ENCODE measurements at places on chromosomes 5 and 9. TPM values are rescaled to one million over a fixed set of nuclear protein-coding genes. Genes with fewer than 3 reads are reported as not detected.

BARHL1 gene
- total RNA-seq: not detected

SHC3 gene
- total RNA-seq: 19.2 TPM

EPB41L4A gene
- 23.0 TPM for total RNA-seq

LRRTM2 gene
- total RNA-seq: 0.09 TPM

C5orf34 gene
- 1.7 TPM for total RNA-seq

DNM1 gene
- total RNA-seq: 8.2 TPM

TUBB4B gene
- total RNA-seq: 505 TPM

CCDC152 gene
- total RNA-seq: 1.3 TPM

WNT8A gene
- total RNA-seq: not detected

GRCh38 chr9:117677572-117677971 is 26.6 kb upstream of the TLR4 start:
- DNase-seq: peak; percentile 4

- no peak for DNase-seq
Measured at GRCh38 chr5:43332401-43332800, 19.2 kb upstream of the HMGCS1 start.

DNA sequence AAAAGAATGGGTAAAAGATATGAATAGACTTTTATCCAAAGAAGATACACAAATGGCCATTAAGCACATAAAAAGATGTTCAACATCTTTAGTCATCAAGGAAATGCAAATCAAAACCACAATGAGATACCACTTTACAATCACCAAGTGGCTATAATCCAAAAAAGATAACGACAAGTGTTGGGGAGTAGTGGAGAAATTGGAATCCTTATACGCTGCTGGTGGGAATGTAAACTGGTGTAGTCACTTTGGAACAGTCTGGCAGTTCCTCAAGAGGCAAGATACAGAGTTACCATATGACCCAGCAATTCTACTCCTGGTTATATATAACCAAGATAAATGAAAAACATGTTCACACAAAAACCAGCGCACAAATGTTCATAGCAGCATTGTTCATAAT is 234.9 kb downstream of the SPATA31D1 start:
- no peak for DNase-seq

DNA sequence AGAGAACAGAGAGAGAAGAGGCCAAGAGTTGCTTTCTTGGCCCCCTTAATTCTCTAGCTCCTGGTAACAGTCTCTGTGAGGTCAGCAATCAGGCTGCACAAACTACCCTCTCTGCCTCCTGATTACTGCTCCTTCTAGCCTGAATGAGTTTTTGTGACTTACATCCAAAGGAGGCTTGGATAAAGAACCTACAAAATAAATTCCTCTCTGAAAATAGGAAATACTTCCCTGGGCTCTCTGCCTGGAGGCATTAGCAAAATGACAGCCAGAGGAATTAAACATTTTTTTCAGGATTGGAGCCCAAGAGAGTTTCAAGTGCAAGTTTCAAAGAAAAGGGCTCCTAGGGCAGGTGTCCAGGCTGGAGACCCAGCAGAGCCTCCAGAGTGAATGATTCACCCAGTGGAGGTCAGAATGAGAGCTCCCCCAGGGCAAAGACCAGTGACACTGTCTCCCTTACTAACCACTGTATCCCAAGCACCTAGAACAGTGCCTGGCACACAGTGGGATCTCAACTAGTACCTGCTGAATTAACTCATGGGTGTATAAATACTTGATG is 162.5 kb downstream of the SPOCK1 start:
- DNase-seq: no peak

DNA sequence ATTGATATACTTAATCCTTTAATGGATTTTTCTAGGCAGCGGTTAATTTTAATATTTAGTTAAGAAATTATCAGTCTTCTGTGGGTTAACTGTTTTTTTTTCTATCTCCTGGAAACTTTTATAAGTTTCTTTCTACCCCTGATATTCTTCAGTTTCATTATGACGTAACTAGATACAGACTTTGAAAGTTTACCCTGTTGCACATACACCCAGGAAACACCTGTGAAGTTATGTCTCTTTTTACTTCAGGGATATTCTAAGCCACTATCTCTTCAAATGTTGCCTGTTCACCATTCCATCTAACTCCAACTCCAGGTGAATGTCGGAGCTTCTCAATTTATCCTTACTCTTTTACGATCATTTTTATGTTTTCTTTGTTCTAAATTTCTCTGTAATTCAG is 329.0 kb downstream of the ICE1 start:
- DNase-seq: no peak

- peak; percentile 21 for DNase-seq
Measured at GRCh38 chr5:130836729-130837649, 328.1 kb downstream of the HINT1 start.

DNA sequence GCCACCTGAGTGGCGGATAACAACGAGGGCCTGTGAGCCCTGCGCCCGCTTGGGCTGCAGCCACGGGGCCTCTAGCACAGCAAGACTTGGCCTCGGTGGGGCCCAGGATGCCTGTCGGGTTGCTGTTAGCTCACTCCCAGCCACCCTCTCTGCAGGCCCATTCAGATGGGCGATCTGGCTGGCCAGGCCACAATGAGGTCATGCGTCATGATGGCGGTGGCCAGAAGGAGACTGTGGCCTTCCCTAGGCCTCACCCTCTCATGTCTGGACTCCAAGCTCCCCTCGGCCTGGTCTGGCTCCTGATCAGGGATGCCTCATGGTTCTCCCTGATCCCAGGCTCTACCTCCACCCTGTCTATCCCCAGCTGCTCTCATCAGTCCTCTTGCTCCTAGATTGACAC is 19.0 kb upstream of the TCOF1 start:
- DNase-seq: no peak

- no peak for DNase-seq
Measured at GRCh38 chr5:149162401-149163084, 21.2 kb downstream of the ABLIM3 start.

DNA sequence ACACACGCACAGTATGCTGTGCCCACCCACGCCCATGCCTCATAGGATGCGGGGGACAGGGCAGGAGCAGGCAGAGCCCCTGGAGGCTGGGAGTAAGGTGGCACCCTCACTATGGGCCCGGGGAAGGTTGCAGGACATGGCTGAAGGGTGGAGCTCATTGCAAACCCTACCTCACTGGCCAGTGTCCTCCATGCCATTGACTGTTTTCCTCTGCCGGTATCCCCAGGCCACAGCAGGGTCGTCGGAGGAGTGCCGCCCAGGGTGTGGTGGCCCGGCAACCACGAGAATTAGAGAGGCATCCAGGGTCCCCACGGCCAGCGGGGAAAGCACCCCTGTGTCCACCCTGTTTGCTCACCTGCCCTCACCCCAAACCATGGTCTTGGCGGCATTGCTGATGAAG is 59.7 kb upstream of the FCN2 start:
- no peak for DNase-seq

GRCh38 chr5:38896760-38897159 is 50.9 kb downstream of the OSMR start:
- DNase-seq: no peak

GRCh38 chr9:130118841-130119518 is 53.2 kb upstream of the NCS1 start:
- DNase-seq: peak; percentile 44

DNA sequence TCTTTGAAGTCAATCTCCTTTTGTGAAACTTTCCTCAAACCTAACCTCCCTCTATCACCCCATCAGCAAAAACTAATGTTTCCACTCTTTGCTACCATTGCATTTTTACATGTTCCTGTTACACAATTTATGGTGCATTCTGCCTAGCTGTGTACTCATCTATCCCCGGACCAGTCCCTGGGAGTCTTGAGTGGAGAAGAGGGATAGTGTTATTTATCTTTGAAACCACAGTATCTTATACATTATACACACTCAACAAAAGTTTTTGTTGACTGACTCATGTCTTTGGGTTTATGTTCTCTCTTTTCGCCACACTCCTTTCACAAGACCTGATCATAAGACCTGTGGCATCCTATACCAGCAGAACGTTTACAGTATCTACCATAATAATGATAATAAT is 26.4 kb downstream of the TNFAIP8 start:
- DNase-seq: no peak

DNA sequence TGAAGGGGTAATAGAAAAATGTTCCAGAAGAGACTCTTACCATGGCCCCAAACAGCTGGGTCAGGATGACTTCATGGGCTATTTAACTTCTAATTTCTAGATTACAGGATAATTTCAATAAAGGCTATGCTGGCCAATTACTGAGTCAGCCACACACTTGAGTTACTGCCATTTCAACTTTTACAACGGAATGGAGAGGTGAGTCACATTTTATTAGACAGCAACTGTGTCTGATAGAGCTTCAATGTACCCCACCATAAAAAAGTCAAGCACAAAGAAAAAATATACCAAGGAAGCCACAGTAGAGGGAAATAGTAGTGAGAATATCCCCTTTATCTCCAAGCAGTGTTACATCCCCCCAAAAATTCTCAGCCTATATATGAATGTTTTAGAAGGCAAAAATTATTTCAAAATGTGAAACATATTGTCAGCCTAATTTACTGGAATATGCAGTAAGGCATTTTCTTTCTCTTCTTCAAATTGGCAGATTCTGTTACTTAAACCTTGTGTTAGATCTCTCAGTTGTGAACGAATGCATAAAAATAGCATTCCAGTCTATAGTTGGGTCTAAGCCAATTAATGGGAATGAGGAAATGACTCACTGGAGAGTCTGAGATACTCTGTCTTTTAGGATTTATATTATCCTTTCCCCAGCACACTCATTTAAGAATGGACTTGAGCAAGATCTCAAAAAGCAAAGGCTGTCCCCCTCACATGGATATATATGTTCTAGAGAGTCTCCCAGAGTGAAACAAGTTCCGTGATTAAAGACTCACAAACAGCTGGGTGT is 47.1 kb upstream of the RAI14 start:
- DNase-seq: peak; percentile 74

DNA sequence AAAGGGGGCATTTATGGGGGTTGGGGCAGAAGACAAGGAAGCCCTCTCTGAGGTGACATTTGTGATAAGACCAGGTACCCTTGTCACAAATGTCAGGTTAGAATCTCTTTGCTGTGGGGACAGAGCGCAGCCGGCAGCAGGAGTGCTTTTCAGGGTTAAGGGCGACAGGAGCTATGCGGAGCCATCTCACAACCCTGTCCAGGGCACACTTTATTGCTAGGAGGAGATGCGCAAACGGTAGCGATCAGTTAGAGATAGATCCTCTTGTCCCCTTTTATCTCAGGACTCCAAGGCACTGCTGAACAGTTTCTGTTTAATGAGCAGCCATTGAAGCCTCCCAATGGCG is 438 bp upstream of the LAMC3 start:
- no peak for DNase-seq

DNA sequence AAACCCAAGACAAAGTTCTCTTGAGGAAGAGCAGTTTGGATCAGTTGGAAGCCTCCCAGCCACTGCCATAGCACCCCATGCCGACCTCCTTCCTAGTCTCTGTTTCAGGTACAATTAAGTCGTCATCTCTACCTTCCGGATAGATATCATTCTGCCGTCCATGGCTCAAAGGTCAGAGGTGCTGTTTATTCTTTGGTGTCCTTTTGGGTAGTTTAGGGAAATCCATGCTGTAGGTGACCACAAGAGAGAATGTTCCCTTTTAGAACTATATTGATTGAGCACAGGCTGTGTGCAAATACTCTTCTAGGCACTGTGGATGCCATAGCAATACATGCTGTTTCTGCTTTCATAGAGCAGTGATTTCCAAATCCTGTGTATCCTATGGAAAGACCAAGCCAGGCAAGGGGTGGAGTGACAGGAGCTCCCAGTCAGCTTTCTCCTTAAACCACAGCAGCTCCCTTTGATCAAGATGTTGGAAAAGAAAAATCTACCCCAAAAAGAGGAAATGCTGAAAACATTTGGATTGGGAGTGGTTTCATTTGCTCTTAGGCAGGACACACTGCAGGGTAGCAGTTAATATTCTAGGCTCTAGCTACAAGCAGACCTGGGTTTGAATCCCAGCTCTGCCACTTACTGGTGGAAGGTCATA is 127.9 kb downstream of the PALM2AKAP2 start:
- DNase-seq: no peak

DNA sequence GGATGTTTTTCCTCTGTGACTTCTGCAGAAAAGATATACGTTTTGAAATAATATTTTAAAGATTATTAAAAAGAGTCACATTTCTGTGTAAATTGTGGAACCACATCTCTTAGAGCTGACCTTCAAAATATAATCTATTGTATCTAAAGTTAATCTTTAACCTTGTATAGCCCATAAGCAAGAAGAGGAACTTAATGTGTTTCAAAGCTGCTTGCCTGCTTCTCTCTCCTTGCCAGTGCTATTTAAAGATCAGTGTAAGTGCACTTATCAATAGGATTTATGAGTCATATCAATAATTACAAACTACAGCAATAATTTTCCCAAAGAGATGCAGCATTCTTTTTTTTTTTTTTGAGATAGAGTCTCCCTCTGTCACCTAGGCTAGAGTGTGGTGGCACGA is 29.4 kb upstream of the GDA start:
- DNase-seq: no peak
